Retina (tissue), 1 donor: ENCODE measurements at places on chromosomes 11 and 22.

DNA sequence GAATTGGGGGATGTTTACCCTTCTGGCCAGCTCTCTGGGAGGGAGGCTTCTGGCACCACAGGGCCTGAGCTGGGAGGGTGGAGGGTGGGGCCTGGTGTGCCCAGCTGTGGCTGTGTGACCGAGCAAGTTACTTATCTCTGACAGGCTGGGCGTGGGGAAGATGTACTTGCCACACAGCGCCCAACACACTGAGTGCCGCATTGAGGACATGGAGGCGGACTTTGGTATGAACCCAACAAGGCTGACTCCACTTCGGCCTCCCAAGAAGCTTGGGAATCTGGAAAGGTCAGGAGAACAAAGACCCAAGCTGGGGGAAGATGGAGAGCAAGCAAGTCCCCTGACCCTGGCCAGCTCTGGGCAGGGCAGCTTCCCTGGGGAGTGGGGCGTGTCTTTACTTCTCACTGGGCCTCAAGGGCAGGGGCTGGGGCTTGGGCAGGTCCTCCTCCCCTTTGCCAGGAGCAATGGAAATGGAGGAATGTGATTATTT, 2.4 kb upstream of the MGAT3 start:
- DNase-seq: no peak

DNA sequence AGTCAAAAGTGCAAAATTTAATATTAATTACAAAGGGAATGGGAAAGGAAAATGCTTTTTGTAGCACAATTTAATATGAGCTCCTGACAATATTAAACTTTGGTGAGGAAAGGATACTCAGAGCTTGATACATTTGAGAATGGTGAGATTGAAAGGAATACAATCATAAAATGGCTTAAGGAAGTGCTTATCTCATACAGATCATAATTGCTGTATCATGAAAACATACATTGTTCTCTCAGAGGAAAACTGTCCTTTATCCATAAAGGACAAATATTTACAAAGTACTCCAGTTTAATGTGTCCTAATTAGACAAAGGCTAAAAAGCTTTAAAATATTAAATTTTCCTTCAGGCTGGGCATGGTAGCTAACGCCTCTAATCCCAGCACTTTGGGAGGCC, 260.4 kb downstream of the TMEM135 start:
- DNase-seq: no peak

- DNase-seq: no peak
Observed at GRCh38 chr11:128415539-128415938, 171.8 kb downstream of the ETS1 start.

GRCh38 chr11:121467965-121468364, 15.2 kb upstream of the SORL1-AS1 start:
- DNase-seq: no peak

DNA sequence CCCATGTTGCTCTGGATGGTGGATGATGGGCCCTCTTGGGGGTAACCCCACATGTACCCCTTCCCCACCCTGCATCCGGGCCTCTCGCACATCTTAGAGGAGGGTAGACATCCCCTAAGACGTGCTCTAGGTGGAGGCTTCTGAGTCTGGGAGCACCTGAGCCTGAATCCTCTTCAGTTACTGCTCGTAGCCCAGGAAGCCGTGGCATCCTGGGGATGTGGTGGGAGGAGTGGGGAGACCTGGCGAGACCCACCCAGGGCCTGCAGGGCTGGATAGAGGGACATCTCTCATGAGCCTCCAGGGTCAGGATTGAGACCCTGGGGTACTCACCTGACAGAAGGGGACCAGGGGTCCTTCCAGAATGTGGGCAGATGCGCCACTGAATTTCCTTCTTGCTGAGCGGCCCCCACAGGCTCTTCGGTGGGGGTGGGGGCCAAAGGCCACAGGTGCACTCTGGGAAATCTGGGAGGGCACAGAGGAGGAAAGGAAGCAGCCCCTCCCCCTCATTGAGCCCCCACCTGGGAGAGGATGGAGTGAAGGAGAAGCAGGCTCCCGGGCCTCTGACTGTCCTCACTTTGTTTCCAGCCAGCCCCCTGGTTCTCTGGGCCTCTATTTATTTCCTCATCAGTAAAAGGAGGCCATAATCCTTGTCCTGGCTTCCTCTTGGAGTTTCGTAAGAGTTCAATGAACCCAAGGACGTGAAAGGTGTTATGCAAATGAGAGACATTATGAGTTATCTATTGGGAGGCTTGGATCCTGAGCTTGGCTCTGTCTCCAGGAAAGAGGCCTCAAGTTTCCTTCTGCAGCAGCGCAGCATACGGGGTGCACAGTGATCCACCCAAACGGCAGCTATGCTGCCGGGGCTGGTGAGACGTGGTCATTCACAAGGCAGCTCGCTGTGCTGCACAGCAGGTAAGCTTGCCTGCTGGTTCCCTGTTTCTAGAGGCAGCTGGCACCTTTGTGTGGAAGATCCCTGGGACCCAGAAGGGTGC, 31.2 kb downstream of the KCNJ4 start:
- DNase-seq: no peak

DNA sequence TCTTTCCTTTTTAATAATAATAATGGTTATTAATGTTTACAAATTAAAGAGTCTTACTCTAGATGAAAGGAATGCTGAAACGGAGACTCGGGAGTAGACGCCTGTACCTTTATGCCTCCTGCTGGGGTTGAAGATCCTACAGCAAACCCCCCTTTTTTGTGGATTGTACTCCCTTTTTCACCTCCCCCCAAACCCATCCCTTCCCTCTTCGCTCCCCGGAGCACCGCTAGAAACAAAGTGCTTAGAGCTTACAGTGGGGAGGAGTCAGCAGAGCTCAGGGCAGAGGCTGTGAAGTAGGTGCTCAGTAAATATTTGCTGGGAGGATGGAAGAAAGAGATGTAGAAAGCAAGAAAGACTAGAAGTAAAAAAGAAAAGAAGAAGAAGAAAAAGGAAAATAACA, 169.7 kb downstream of the NXPE2 start:
- no peak for DNase-seq

DNA sequence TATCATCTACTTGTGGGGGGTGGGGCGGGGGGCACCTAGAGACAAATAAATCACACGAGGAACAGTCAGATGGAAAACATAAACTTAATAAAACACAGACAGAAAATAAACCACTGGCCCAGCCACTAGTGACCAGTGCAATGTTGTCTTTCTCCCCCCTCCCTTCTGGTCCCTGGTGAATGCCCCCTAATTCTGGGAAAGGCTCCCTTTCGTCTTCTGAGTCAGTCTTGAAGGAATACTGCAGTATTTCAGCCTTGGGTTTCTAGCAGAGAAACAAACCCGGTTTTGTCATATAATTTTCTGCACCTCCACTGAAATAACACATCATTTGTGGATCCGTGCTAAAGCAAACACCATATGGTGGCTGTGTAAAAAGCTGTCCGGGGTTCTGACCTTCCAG, 101.7 kb downstream of the ABTB2 start:
- no peak for DNase-seq

DNA sequence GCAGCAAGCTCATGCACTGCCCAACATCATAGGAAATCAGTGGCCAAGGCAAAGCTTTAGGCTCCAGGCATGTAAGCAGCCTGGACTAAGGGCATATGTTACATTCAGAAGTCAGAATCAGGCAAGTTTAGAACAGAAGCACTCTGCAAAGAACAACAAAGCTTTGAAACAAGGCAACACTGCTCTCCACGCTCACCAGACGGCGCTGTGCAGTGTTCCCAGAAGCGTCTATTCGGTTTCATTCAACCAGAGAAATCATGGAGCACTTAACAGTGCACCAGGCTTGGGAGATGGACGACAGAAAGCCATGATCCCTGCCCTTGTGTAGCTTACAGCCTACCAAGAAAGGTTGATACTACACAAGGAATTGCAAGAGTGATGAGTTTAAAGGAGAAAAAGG, 555.8 kb downstream of the BUD13 start:
- no peak for DNase-seq

DNA sequence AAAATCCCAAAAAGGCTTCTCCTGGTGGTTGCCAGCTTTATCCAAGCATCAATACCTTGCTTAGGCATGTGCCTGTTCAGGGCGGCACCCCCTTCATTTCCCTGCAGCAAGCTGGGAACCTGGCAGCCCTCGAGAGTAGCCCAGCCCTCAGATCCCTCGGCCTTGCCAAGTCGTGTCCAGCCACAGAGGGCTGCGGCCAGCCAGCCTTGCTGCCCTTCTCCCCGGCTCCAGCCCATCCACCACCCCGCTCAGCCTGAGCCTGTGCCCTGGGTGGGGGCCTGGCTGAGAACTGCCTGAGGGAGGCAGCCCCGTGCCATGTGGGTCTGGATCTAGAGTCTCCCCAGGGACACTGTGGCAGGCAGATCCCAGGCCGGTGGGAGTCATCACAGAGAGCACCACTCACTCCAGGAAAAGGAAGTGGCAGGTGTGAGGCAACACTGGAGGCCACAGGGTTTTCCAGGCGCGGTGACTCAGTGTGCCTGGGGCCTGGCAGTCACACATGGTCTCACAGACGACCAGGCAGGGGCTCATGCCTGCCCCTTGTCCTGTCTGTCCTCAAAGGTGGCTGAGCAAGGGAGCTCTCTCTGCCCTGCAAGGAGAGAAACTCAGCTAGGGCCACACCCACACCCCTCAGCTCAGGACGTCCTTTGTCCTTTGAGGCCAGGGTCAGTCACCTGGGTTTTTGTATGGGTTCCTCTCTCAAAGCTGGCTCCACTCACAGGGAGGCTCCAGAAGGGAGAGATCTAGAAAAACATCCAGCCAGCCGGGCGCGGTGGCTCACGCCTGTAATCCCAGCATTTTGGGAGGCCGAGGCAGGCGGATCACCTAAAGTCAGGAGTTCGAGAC, 12.2 kb upstream of the CDC42BPG start:
- no peak for DNase-seq

DNA sequence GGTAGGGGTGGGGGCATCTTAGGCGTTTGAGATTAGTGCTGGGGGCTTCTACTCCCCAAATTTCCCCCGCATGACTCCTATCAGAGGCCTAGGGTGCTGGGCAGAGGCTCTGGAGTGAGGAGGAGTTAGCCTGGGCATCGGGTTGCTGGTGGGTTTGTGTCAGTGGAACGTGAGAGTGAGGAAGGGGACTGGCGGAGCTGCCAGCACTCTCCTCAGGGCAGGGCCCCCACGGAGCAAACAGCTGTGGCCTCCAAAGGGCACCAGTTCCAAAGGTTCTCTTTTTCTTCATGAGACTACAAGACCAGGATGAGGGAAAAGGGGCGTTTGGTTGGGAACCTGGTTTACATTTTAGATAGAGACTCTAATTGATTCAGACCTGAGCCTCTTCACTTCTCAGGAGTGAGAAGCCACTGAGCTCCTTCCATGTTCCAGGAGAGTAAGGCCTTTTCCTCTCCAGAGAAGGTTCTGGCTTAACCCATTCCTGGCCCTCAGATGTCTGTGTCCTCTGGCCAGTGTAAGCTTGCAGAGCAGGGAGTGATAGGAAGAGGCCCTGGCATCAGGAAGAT, 35.6 kb upstream of the CDON start:
- DNase-seq: peak; percentile 17
